ENCODE measurements at places on chromosomes 3 and 15.

GRCh38 chr3:101202640-101203039 is 117.7 kb downstream of the IMPG2 start:
- no peak for DNase-seq

DNA sequence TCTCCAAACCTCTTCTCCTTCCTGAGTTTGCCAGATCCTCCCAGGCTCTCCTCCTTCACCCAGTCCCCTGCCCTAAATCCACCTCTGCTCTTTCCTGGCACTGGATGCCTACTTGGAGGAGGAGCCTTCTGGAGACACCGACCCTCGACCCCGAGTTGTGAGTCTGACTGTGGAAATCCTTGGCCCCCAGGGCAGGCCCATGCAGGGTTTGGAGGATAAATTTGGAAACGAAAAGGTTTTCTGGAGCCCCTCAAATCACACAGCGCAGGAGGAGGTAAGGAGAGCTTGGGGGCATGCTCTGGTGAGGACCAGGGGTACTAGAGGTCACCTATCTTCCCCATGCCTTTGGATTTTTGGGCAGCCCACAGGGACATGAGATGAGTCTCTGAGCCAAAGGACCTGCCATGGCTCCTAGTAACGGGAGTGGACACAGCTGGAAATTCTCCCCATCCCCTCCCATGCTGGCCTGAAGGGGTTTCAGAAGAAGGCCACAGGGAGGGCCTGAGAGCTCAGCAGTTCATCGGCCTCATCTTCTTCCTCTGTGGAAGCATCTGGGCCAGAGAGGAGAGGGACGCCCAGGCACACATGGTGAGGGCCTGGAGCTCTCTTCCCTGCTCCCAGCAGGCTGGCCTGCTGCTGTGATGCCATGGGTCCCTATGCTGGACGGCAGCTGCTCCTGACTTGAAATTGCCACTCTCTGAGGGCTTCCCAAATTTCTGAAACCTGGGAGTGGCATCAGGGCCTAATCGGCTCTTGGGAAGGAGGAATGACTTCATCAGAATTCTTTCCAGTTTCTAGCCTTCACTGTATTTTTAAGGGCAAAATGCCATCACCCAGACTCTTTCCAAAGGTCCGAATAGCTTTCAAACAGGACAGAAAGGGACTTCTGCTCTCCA is 68.6 kb upstream of the ITGA11 start:
- DNase-seq, result no peak

GRCh38 chr15:53808058-53808706 is 48.7 kb upstream of the WDR72 start:
- no peak for DNase-seq

- DNase-seq, result no peak
These were observed 53.8 kb downstream of the CMSS1 start for GRCh38 chr3:99871231-99872045.

- DNase-seq, result no peak
These were observed 1.5 kb upstream of the TMEM212 start for GRCh38 chr3:171841620-171842000.

- DNase-seq, result no peak
These were observed 62.4 kb upstream of the DAZL start for GRCh38 chr3:16667633-16668032.

- no peak for DNase-seq
These were observed 55.3 kb downstream of the ARHGAP31 start for GRCh38 chr3:119349354-119350041.

- no peak for DNase-seq
These were observed 13.8 kb downstream of the PIERCE2 start for GRCh38 chr15:55422089-55422488.

DNA sequence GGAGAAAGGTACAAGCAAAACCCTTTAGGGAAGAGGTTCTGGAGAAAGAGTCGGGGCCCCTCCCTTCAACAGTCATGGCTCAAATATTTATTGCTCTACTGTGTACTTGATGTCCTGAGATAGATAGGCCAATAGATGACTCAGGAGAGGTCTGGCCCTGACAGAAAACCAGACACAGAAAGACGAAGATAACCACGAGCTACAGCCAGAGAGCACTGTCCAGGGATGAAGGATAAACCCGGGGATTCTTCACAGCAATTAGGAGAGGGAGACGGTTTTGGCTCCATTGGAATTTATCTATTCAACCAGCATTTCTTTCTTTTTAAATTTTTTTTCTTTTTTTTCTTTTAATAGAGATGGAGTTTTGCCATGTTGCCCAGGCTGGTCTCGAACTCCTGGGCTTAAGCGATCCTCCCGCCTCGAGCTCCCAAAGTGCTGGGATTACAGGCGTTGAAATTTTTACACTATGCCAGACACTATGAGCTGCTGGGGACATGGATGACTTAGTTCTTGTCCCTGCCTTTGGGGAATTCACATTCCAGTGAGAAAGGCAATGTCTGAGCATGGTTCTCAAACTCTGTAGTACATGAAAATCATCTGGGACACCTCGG is 4.6 kb upstream of the CIDEC start:
- DNase-seq, result no peak

DNA sequence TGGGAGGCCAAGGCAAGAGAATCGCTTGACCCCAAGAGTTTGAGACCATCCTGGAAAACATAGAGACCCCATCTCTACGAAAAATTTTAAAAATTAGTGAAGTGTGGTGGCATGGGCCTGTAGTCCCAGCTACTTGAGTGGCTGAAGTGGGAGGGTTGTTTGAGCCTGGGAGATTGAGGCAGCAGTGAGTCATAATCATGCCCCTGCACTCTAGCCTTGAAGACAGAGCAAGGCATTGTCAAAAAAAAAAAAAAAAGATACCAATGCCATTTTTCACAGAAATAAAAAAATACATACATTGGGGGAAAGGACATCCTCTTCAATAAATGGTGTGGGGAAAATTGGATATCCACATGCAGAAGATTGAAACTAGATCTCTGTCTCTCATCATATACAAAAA is 74.6 kb downstream of the CERS3 start:
- no peak for DNase-seq

DNA sequence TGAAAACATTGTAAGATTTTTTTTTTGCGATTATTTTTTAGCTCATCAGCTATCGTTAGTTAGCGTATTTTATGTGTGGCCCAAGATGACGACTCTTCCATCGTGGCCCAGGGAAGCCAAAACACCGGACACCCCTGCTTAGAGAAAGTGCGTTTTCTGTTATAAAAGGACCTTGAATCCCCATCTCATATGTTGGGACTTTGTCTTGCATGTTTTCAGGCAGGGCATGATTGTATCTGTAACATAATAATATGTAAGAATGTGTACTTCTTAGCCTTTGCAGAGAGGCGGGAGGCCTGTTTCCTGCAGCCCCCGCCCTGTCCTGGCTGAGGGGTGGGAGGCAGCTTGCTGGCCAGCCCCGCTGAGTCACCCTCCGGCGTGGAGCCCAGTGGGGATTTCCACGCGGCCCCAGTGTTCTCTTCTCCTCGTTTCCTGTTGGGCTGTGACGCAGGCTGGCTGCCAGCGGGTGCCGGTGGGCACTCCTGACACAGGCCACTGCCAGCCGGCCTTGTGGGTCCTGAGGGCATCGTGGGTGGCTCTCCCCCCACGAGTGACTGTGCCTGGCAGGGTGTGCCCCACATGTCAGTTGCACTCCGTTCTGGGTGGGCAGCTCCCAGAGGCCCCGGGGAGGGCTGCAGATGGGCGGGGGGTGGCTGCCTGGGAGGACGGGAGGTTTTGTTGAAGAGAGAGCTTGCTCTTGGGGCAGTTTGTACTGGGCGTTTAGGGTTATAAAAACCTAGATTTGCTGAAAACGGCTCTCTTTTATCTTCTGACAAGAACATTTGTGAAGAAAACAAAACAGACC is 55.6 kb downstream of the SMAD3 start:
- DNase-seq, result peak; percentile 81

- no peak for DNase-seq
These were observed 136.2 kb downstream of the ITPR1 start for GRCh38 chr3:4629095-4630007.

All from right forelimb (tissue), 1 donor.